T-helper 9 cell (primary cell): ENCODE measurements at places on chromosomes 2 and 18.

GRCh38 chr2:175535631-175536030 is 354.1 kb upstream of the ATP5MC3 start:
- no peak for DNase-seq

- DNase-seq, result no peak
Measured at GRCh38 chr2:28394331-28394877, 1.7 kb downstream of the FOSL2 start.

- DNase-seq, result peak; percentile 47
Measured at GRCh38 chr2:68766376-68766845, 31.8 kb downstream of the ARHGAP25 start.

DNA sequence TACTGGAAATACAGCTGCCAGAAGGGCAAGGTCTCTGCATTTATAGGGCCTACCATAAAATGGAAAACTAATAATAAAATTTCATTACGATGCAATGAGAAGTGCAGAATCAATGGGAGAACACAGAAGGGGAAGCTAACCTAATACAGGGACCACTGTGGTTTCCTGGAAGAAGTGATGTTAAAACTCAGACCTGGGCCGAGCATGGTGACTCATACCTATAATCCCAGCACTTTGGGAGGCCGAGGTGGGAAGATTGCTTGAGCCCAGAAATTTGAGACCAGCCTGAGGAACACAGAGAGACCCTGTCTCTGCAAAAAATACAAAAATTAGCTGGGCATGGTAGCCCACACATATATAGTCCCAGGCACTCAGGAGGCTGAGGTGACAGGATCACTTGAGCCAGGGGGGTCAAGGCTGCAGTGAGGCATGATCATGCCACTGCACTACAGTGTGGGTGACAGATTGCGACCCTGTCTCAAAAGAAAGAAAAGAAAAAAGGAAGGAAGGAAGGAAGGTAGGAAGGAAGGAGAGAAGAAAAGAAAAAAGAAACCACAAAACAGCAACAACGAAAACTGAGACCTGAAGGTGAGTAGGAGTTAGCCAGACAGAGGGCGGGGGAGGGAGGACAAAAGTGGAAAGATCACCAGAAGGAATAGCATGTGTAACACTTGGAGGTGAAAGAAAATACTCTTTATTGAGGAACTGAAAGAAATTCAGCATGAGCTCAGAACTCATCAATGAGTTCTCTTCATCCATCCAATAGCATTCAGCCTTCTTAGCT is 58.3 kb upstream of the DTNA start:
- no peak for DNase-seq

- DNase-seq, result no peak
Measured at GRCh38 chr18:39057423-39058064, 1491.9 kb upstream of the CELF4 start.

DNA sequence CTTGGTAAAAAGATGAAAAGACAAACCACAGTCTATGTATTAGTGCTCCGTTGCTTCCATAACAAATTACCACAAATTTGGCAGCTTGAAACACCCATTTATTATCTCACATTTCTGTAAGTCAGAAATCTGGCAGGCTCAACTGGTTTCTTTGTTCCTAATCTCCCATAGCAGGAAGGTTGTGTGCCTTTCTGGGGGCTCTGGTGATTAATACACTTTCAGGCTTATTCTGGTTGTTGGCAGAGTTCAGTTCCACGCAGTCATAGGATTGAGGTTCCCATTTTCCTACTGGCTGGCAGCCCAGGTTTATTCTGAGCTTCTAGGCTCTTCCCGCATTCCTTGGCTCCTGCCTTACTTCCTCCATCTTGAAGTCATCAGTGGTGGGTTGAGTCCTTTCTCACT is 189.3 kb downstream of the ANAPC1 start:
- DNase-seq, result no peak

DNA sequence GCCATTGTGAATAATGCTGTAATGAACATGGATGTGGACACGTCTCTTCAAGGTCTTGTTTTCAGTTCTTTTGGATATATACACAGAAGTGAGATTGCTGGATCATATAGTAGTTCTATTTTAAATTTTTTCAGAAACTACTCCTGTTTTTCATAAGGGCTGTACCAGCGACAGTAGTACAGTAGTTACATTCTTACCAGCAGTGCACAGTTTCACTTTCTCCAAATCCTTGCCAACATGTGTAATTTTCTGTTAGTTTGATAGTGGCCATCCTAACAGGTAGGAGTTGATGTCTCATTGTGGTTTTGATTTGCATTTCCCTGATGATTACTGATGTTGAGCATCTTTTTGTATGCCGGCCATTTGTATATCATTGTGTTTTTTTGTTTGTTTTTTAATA is 81.7 kb downstream of the EPC2 start:
- no peak for DNase-seq

DNA sequence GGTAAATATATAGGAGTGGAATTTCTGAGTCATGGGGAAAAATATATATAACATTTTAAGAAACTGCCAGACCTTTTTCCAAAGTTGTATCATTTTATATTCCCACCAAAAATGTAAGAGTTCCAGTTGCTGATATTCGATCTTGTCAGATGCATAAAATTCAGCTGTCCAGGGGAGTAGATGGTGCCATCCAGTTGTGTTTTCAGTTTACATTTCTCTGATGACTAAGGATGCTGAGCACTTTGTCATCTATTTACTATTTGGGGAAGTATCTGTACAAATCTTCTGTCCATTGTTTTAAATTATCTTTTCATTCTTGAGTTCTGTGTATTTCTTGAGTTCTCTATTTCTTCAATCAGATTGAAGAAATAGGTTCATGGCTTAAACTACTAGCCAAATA is 126.1 kb downstream of the RTN4 start:
- no peak for DNase-seq

DNA sequence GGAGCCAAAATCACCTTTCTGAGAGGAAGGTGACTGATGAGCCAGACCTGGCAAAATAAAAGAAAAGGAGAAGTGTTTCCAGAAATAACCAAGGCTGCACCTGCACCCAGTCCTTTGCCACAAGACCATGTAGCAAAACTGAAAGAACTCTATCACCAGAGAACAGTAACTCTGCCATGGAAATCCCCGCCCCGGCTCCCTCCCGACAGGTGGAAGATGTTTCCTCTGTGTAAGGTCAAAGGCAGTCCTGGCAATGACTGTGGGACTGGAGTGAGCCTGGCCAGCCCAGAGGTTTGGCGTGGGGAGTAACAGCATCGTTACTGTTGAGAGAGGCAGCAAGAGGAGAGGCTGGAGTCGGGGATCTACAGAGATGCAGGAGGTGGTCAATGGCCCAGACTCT is 42.3 kb downstream of the SPRED2 start:
- DNase-seq, result no peak

DNA sequence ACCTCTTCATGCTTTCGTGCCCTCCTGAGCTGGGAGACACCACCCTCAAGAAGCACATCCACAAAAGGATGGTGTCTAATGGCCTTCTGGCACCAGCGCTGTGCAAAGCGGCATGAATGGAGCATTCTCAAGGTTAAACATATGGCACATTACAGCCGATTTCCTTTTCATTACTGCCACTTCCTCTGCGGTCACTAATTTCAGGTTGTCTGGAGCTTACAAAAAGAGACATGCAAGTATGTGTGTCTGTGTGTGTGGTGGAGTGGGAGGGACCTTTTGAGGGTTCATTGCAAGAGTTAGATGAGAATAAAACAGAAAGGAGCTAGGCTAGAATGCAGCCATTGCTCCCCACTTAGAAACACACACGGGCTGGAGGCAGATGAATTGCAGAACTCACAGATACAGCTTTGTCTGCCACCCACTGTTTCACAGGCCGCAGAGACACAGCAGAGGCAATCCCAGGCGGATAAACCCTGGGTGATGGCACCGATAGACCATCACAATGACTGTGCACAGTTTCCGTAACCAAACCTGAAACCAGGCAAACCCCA is 76.0 kb downstream of the TGIF1 start:
- peak; percentile 1 for DNase-seq

GRCh38 chr2:71905205-71905604 is 242.5 kb downstream of the CYP26B1 start:
- no peak for DNase-seq

DNA sequence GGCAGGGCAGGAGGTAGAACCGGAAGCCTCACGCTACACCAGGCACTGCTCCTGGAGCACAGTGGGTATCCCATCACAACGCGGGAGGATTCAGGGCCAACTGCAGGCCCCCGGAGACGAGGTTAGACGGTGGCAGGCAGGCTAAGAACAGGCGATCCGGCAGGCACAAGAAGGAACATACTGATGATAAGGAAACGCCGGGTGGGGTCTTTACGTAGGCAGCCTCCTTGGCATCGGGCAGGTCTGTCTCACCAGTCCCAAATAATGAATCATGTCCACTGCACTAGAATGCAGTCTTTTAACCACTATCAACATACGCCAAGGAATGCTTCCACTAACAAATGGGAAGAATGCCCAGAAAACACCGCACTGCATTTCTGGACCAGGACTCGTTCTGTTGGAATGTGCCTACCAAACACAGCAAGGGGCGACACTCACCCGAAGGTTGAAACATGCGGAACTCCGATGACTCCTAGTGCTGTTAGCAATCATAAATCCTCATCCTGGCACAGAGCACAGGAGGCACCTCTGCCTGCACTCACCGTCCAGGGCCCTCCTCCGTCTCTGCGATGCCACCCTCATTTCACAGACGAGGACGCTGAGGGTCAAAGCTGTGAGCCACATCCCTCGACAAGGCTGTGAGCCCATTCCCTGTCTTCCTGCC is 35.2 kb downstream of the ZNF516 start:
- DNase-seq, result no peak

- DNase-seq, result no peak
Measured at GRCh38 chr2:128474036-128474955, 155.6 kb upstream of the HS6ST1 start.

DNA sequence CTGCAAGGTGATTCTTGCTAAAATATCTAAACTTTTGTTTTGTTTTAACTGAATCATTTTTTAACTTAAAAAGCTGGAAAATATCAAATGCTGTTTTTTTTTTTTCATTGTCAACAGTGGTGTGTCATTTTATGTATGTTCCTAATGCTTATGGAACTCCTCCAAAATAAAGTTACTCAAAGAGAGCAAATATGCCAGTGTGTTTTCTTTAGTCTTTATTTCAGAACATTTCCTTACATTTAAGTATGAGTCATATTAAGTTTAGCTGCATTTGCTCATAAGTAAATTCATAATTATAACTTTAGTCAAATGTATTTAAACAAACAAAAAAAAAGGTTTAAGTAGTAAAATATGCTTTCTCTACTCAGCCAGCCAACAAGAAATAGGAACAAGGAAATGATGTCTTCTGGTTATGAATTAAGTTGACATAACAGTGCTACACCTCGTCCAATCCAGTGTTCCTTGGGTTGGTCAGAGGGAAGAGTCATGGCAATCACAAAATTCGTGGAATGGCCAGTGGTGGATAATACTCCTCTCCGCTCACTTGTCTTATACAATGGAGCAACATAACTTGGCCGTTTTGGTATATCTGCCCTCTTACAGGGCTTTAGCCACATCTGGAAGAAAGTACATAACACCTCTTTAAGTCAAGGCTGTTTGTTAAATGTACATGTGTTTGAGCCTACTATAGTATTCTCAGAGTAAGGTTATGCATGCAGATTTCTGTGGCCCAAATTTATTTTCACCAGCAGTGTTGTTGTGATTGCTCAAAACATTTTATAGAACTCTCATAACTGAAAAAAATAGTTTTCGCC is 80.7 kb downstream of the SLC39A10 start:
- DNase-seq, result no peak

- DNase-seq, result no peak
Measured at GRCh38 chr18:12580630-12581342, 77.1 kb downstream of the SPIRE1 start.

GRCh38 chr2:70679259-70679658 is 88.7 kb downstream of the ADD2 start:
- DNase-seq, result no peak

DNA sequence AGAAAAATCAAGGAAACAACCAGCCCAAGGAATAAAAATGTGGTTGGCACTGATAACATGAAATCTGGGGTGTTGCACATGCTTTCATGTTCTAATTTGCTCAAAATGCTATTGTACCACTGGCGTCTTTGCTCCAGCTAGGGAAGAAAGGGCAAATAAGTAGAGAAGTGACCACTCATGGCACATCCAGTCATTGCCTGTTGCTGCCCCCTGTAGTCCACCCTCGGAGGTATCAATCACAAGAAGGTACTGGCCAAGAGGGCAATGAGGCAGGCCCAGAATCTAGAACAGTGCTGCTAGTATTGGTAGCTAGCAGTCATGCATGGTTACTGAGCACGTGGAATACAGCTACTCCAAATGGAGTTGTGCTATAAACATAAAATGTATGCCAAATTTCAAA is 213.4 kb downstream of the CDCA7 start:
- no peak for DNase-seq

DNA sequence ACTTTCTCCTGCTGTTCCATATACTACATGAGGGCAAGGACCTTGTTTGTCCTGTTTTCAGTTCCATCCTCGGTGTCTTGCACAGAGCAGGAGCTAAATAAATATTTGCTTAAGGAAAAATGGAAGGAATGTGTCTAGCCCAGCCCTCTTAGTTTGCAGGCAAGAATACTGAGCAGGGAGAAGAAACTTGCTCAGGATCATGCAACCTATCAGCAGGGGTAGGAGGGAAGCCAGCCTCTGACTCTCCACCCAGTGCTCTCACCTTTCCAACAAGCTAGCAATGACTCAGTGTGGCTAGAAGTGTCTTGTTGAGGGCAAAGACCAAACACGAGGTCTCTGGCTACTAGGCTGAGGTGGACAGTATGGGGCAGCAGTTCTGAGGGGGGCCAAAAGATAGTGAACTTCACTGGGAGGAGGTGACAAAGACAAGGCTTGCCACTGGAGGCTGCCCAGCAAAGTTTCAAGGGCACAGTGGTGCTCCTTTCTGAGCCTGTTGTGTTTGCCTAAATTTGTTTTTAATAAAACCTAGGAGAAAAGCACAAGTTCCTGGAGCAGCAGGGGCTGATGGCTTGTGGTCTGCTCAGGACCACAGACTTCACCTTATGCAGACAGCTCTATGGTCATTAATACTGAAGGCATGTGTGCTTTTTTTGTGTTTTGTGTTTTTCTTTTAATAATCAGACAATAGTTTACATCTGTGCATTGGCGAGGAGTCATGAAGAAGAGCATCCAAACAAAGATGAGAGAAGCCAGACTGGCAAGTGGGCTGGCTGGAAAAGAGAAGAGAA is 49.1 kb upstream of the CTAGE1 start:
- no peak for DNase-seq

- no peak for DNase-seq
Measured at GRCh38 chr2:196473617-196474016, 165.9 kb upstream of the CCDC150 start.

GRCh38 chr2:20514596-20515269 is 67.9 kb downstream of the RHOB start:
- no peak for DNase-seq

DNA sequence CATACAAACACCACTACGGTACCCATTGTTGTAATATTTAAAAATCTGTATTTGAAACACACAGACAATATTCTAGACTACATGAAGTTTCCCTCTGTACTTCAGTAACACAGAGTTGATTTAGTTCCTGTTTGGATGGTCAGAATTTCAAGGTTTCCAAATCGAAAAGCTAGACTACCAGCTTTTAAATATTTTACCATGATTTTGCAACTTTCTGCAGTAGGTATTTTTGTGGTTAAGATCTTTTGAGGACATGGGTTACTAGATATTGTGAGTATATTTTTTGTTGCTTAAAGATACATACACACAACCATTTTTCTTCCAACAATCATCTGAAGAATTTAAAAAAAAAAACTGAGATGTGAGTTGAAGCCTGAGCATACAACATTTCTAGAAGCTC is 10.9 kb downstream of the SERPINB5 start:
- DNase-seq, result no peak
